ENCODE measurements at places on chromosomes 2 and 18.

GRCh38 chr2:50838316-50838715 lies 193.6 kb downstream of the NRXN1 start:
- DNase-seq, result no peak

DNA sequence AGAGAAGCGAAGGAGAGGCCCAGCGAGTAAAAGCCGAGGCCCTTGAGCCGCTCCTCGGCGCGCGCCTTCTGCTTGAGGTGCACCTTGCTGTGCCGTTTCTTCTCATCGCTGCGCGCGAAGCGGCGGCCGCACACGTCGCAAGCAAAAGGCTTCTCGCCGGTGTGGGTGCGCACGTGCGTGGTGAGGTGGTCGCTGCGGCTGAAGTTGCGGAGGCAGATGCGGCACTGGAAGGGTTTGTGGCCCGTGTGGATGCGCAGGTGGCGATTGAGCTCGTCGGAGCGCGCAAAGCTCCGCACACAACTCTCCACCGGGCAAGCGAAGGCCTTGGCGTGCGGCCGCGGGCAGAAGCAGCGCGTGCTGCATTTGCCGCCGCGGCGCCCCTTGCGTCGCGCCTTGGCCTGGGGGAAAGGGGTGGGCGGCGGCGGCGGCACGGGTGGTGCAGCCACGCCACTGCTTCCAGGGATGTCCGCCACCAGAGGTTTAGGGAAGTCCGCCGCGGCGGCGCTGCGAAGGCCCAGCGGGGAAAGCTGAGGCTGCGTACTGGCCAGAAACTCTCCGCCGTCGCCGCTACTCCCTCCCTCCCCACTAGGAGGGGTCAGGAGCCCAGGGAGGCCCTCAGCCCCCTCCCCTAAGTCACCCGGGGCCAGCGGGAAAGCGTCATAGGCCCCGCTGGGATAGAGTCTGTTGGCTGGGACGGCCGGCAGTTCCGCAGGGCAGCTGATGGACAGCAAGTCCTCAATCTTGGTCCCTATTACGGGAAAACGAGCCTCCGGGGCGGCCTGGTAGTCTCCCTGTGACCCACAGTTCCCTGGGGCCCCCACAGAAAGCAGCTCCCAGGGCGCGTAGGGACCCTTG lies 1.7 kb downstream of the EGR4 start:
- DNase-seq, result no peak

GRCh38 chr18:73750052-73750451 lies 397.6 kb downstream of the FBXO15 start:
- DNase-seq, result no peak

DNA sequence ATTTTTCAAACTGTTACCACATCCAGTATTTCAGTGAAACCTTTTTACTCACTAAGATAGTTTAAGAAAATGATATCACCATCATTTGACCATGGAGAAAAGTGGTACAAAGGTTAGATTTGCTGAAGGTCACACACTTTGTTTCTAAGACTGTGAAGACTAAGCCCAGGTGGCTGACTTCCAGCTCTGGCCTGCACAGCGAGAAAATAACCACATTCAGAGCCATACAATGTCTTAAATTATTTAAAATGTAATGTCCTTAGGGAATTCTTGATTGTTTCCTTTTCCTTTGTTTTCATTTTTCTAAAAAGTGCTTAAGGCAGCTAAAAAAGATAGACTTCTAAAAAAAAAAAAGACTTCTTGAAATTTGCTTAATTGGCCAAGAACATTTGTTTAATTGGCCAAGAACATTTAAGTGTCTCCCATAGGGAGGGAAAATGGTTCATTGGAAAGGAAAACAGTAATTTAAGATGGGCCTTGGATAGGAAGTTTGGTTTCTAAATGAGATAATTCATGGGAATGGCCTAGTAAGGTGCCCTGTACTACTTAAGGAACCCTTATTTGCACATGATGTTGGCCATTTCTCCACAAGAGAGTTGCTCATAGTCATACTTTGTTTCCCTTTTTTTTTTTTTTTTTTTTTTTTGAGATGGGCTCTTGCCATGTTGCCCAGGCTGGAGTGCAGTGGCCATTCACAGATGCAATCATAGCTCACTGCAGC lies 45.2 kb downstream of the CYP1B1 start:
- no peak for DNase-seq

- DNase-seq, result no peak
Observed at GRCh38 chr2:234292205-234292961, 204.5 kb downstream of the ARL4C start.

DNA sequence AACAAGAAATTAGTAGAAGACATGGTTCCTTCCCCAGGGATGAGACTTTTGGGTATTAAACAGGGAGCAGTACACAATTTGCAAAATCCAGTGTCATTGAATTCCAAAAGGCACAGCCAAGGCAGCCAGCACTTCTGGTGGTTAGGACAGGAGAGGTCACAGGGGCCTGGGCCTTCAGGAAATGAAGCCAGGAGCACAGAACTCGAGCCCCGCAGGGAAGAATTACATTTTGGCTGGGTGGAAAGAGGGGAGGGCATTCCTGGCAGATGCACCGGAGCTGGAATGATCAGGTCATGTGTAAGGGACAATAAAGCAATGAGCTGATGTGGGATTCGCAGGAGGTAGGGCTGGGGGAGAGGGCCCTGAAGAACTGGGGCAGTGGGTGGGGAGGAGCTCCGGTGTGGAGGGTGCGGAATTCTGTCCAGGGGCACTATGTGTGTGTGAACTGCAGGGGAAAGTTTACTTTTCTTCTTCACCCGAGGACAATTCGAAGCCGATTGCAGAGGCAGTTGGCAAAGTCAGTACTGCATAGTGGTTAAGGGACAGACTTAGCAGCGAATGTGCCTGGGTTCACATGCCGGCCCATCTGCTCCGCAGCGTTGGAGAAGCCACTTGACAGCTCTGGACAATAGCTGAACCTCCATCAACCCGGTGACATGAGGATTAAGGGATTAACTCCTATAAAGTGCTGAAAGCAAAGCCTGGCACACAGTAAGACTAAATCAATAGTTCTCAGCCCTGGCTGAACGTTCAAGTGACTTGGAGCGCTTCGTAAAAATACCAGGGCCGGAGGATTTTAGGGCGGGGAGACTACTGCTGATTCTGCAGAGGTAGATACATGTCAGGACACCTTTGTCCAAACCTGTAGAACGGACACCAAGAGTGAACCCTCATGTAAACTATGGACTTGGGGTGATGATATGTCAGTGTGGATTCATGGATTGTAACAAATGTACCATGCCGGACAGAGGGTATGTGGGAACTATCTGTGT lies 36.4 kb downstream of the ALPK2 start:
- DNase-seq, result no peak

GRCh38 chr18:63098018-63098981 lies 221.3 kb downstream of the BCL2 start:
- DNase-seq, result no peak

Data from EL (cell line).